Myocyte (in vitro differentiated cells): ENCODE measurements at places on chromosomes 2 and 18. TPM values are rescaled to one million over a fixed set of nuclear protein-coding genes. Genes with fewer than 3 reads are reported as not detected.

The TXNDC2 gene
- total RNA-seq: 0.10 TPM in 1 of 2 replicates, not detected in the other

The NR4A2 gene
- 0.08 TPM in 1 of 2 replicates, not detected in the other for total RNA-seq

The TWIST2 gene
- total RNA-seq: 5.0 and 9.2 TPM in 2 replicates

The SERPINB3 gene
- not detected in 2 replicates for total RNA-seq

The CDH2 gene
- total RNA-seq: 19.3 and 21.2 TPM in 2 replicates

The SNTG2 gene
- not detected in 2 replicates for total RNA-seq

The FOXI3 gene
- total RNA-seq: not detected in 2 replicates

The MYOM1 gene
- 39.9 and 120 TPM in 2 replicates for total RNA-seq

The BOD1L2 gene
- total RNA-seq: 0.08 TPM in 1 of 2 replicates, not detected in the other

The SLC38A11 gene
- total RNA-seq: 0.19 TPM in 1 of 2 replicates, not detected in the other

The ZSWIM2 gene
- total RNA-seq: 0.16 TPM in 1 of 2 replicates, not detected in the other

The GNLY gene
- 1.4 TPM in 1 of 2 replicates, not detected in the other for total RNA-seq

The OTOS gene
- not detected in 2 replicates for total RNA-seq

The C2orf15 gene
- total RNA-seq: 0.78 TPM in 1 of 2 replicates, not detected in the other

The UGT1A3 gene
- total RNA-seq: not detected in 2 replicates

The FLACC1 gene
- total RNA-seq: 1.8 and 2.4 TPM in 2 replicates

The SERPINB5 gene
- not detected in 2 replicates for total RNA-seq

The BOK gene
- total RNA-seq: 69.7 and 114 TPM in 2 replicates

The GKN2 gene
- total RNA-seq: not detected in 2 replicates

The FBXO15 gene
- total RNA-seq: 0.83 and 0.91 TPM in 2 replicates

The RNF149 gene
- total RNA-seq: 32.3 and 40.8 TPM in 2 replicates

The SCYGR4 gene
- not detected in 2 replicates for total RNA-seq

The KLHL14 gene
- total RNA-seq: not detected in 2 replicates

The ASXL3 gene
- not detected in 2 replicates for total RNA-seq

The OSR1 gene
- 2.5 TPM in 2 replicates for total RNA-seq

The KLHL30 gene
- 59.5 and 61.3 TPM in 2 replicates for total RNA-seq

The NFE2L2 gene
- 78.2 and 107 TPM in 2 replicates for total RNA-seq

The SERPINB10 gene
- total RNA-seq: not detected in 2 replicates

The PDCL3 gene
- 20.7 and 33.7 TPM in 2 replicates for total RNA-seq

The SRD5A2 gene
- 0.10 and 0.19 TPM in 2 replicates for total RNA-seq

The CHRND gene
- 273 and 339 TPM in 2 replicates for total RNA-seq

The MAP4K3 gene
- 37.5 and 46.9 TPM in 2 replicates for total RNA-seq

The DIS3L2 gene
- 20.5 and 34.5 TPM in 2 replicates for total RNA-seq

The ANKRD30BL gene
- total RNA-seq: not detected in 2 replicates

The CCDC121 gene
- total RNA-seq: 1.8 and 3.0 TPM in 2 replicates

The NT5DC4 gene
- not detected in 2 replicates for total RNA-seq

The DSG2 gene
- not detected in 2 replicates for total RNA-seq

The CHRNG gene
- 697 and 1,132 TPM in 2 replicates for total RNA-seq

The COL5A2 gene
- 278 and 285 TPM in 2 replicates for total RNA-seq

The CMPK2 gene
- total RNA-seq: 0.51 and 0.57 TPM in 2 replicates

The TSPYL6 gene
- total RNA-seq: not detected in 2 replicates

The ADGRF3 gene
- 1.1 TPM in 1 of 2 replicates, not detected in the other for total RNA-seq

The GNAL gene
- total RNA-seq: 0.36 and 1.2 TPM in 2 replicates

The LRP2 gene
- 0.10 TPM in 1 of 2 replicates, not detected in the other for total RNA-seq

The CYP1B1 gene
- 14.4 and 18.1 TPM in 2 replicates for total RNA-seq

The CFAP65 gene
- 0.05 TPM in 1 of 2 replicates, not detected in the other for total RNA-seq

The PXDN gene
- 52.7 and 69.3 TPM in 2 replicates for total RNA-seq
